ENCODE measurements at places on chromosomes 6 and 20. TPM values are rescaled to one million over a fixed set of nuclear protein-coding genes. Genes with fewer than 3 reads are reported as not detected.

Gene CDH26
- 0.12 TPM for total RNA-seq

Gene CUL7
- 36.9 TPM for total RNA-seq

Gene TFAP2A
- 0.44 TPM for total RNA-seq

Gene SDHAF4
- total RNA-seq, result 4.9 TPM
